Left renal cortex interstitium (tissue), 4 donors: ENCODE measurements at places on chromosomes 7 and 10. TPM values are rescaled to one million over a fixed set of nuclear protein-coding genes. Genes with fewer than 3 reads are reported as not detected.

Gene WDR37
- 14.5 TPM for polyA plus RNA-seq

Gene GATA3
- polyA plus RNA-seq, result 93.4 TPM

Gene CBX3
- 345 TPM for polyA plus RNA-seq

Gene NME8
- polyA plus RNA-seq, result 0.41 TPM

Gene ANKRD2
- polyA plus RNA-seq, result 0.56 TPM

Gene DNAH11
- polyA plus RNA-seq, result 5.2 TPM

Gene MACC1
- 10.9 TPM for polyA plus RNA-seq

Gene UCN3
- polyA plus RNA-seq, result 3.3 TPM

Gene CEP41
- polyA plus RNA-seq, result 27.4 TPM

DNA sequence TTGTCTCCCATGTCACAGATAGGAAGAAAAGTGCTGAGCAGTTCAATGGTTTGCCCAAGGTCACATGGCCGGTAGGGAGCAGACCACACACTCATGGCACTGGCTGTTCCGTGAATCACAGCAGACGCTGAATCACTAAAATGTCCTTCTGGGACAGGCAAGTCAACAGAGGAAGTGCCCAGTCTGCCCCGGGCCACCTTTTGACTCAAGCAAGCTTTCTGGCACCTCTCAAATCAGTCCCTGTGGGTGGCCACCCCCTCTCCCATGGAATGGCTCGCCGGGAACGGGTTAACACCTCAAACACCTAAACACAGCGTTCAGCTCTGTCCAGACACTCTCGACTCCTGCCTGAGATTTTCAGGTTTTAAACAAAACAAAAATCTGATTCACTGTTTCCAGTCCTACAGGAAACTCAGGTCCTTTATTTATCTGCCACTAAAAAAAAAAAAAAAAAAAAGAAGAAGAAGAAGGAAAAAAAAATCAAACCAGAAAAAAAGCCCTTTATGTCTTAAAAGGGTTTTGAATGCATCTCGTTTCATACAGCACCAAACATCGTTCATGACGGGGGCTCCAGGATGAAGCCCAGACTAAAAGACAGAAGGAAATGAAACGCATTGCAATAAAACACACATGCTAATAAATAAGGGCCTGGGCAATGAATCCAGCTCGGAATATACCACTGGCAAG, 15.5 kb downstream of the CARD11 start:
- DNase-seq, result no peak

GRCh38 chr7:132609222-132609621, 33.0 kb upstream of the PLXNA4 start:
- DNase-seq, result no peak

DNA sequence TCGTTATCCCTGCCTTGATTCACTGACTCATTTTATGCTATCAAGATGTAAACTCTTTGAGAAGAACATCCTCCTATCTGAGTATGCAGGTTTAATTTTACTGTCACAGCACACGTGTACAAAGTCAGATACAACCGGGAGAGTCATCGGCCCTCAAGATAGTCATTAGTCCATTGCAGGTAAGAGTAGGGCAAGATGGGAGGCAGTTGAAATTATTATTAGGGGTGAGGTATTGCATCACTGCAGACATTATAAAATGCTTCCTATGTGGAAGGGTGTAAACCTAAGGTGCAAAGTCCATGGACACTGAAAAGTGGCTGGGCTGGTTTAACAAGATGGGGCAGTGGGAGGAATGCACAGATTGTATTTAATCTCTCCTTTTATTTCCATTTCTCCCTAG, 113.7 kb downstream of the ARL4A start:
- DNase-seq, result no peak

DNA sequence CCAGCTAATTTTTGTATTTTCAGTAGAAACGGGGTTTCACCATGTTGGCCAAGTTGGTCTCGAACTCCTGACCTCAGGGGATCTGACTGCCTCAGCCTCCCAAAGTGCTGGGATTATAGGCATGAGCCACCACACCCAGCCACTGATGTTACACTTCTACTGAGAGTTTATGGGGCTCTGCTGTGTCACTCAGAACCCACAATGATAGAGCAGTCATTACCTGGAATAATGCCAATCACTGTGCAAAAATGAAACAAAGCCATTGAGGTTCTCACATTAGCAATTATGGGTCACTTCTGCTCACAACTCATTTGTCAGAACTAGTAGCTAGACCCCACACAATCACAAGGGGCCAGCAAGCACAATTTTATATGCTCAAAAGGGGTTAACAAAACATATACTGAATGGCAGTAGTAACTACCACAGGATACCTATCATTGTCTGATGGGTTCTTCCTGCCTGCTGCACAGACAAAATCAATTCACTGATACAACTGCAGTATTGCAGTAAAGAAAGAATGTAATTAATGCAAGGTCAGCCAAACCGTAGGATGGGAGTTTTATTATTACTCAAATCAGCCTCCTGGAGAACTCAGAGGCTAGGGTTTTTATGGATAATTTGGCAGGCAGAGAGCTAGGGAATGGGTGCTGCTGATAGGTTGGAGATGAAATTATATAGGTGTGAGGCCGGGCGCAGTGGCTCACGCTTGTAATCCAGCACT, 72.1 kb upstream of the TRIM24 start:
- DNase-seq, result no peak

- DNase-seq, result no peak
These were observed 439.4 kb downstream of the TYW1 start for GRCh38 chr7:67435894-67436535.

DNA sequence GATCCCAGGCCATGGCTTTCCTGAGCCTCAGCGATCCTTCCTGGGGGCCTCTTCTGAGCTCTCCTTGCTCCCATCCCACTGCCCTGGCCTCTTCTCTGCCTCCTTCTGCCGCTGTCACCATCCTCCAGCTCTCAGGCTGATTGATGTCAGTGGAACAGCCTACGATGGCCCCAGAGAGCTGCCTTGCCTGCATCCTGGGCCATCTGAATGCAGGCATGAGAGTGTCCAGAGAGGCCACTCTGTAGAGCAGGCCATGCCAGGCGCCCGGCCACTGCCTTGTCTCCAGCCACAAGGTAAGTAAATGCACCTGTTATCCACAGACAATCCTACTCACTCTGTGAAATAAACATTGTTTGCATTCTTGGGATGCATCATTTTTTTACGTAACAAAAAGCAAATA, 171.4 kb upstream of the PPP2R2D start:
- DNase-seq, result no peak

GRCh38 chr10:124579011-124579399, 117.4 kb downstream of the LHPP start:
- no peak for DNase-seq

- no peak for DNase-seq
These were observed 34.4 kb upstream of the OTUD1 start for GRCh38 chr10:23404461-23404980.

GRCh38 chr10:6493521-6494441, 86.3 kb downstream of the PRKCQ start:
- no peak for DNase-seq

DNA sequence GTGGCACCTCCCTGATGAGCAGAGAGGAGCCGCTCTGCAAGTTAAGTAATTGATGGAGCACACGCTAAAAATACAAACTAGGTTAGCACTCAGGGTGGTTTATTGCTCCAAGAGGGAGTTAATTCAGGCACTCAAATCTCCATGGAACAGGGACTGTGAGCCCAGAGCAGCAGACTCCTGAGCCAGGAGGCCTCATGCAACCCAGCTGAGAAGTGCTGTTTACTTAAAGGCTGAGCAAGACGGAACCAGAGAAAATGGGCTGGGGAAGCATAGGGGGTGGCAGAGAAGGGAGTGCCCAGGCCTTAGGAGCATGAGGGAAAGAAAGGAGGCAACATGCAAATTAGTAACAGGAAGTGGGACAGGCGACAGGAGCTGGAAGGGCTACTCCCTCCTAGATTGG, 174.1 kb downstream of the KCNMA1 start:
- DNase-seq, result no peak

DNA sequence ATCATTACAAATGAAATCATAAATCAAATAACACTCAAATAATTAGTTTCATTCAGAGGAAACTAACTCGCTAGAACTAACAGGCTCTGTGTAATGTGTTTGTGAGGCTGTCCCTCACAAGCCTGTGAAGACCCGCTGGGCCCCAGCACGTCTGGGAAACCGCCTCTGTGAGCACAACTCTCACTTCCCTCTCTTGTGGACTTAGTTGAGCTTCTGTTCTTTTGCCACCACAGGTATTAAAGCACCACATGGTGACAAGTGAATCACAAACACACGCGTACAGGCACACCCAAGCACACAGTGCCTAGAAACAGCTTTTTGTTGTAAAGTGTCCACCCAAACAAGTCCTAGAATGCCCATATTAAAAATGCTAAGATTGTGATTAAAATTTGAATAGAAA, 51.0 kb downstream of the ZNF777 start:
- DNase-seq, result no peak

DNA sequence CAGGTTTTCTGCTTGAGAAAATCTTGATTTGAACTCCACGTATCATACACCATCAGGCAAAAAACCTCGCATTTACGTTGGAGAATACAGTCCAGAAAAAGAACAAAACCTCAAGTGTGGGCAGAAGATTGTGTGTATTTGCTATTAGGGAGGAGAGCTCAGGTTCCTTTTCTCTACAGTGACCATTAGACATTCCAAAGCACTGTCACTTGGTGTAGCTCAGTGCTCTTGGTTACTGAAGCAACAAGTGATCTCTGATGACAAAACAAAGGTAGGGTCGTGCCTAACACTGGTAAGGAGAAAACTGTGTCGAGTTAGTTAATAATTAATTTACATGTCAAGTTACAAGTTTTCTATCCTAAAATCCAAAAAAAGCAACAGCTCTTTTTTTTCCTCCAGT, 72.6 kb downstream of the C1GALT1 start:
- DNase-seq, result no peak

DNA sequence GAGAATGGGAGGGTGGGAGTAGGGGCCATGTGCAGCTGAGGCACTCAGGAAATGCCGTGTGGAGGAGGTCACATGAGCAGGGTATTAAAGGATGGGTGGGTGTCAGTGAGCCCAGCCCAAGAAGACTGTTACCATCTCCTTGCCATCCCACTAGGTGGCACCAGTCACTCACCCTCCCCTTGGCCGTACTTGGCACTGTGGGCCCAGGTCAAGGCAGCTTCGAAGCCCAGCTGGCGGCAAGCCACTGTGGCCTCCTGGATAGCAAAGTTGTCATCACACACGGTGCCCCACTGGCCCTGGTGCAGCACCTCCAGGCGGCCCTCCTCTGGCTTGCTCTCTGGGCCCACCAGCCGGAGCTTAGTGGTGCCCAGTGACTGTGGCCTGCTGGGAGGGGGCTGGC, 5.4 kb downstream of the LOXL4 start:
- no peak for DNase-seq

DNA sequence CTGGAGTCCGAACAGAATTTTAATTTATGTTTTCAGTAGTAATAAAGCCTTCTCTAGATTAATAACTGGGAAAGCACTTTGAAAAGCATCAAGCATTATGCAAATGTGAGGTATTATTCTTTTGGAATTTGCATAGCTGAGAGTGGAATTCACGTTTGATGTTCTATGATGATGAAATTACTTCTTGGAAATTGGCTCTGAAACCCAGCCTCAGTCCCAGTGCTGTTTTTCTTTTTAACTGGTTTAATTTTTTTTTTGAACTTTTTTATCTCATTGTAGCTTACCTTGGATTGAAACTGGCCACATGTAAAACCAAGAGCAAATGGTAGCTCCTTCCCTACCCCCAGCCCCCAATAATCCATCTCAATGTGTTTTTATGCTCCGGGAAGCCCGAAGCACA, 1.2 kb downstream of the TBXAS1 start:
- no peak for DNase-seq

DNA sequence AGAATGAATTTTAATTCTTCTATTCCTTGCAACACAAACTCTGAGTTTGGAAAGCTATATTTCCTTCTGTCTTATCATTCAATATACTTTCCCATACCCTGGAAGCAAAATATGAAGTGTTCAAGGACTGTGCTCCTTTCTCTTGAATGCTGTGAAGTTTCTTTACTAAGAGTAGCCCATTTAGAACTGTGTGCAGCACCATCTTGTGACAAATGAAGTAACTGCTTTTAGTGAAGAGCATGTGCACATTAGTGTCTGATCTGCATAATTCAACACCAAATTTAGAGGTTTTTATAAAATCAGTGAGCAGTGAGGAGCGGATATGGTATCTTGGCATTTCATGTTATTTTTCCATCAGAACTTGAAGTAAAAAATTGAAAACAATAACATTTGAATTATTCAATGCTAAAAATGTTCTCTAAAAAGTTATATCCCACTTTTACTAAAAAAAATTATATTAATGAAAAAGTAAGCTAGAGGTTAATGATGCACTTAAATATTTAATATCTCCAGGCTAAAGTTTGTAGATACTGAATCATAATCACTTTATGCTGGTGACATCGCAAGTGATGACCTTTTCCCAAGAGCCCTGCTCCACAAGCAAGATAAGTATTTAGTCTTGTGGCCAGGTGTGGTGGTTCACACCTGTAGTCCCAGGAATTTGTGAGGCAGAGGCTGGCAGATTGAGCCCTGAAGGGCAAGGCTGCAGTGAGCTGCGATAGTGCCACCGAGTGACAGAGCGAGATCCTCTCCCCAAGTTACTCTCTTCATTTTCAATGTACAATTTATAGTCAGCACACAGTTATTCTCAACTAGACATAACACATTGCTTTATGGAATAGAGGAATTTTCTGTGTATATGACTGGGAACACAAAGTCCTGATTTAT, 108.8 kb upstream of the PCLO start:
- peak; percentile 28 for DNase-seq

DNA sequence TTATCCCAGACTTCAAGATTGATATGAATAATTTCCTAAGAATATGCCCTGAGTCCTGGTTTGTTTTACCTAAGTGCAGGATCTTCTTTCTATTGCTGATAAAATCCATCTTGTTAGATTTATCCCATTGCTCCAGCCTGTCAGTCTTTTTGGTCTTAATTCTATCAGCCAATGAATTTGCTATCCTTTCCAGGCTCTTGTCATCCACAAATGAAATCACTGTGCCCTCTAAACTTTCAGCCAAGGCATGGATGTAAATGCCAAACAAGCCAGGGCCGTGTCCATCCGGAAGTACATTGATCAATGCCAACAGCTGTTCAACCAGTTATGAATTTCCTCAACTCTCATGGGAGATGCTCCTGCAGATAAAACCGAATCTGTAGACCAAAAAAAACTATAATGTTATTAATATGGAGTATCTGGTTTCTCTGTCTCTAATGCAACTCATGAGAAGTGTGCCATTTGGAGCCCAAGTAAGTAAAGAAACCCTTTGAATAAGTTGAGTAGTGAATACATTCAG, 40.0 kb downstream of the NPY start:
- no peak for DNase-seq

DNA sequence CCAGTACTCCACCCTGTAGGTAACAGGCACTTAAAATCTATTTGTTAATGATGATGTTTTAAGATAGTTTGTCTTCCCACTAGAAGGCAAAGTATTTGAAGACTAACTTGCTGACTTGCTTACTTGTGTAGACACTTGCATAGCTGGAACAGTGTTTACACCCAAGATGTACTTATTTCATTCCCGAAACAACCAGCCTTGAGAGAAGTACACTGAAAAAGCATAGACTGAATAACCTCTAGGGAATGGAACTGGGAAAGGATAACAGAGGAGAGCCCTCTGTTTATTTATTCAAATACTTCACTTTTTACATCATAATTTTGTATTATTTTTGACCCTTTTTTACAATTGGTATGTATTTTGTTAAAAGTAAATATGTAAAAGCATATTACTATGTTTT, 33.1 kb upstream of the TMEM26 start:
- DNase-seq, result no peak

- no peak for DNase-seq
These were observed 17.1 kb upstream of the GTPBP4 start for GRCh38 chr10:971150-971542.
